ENCODE measurements at places on chromosomes 3 and 15.
A peak's percentile ranks its signal among the peaks of the same experiment; 100 is the strongest.

- DNase-seq = peak; percentile 16
Observed at GRCh38 chr3:184786280-184786941, 25.6 kb upstream of the VPS8 start.

- DNase-seq = no peak
Observed at GRCh38 chr3:155491696-155492095, 198.2 kb upstream of the STRIT1 start.

- no peak for DNase-seq
Observed at GRCh38 chr15:67133738-67134066, 68.3 kb downstream of the SMAD3 start.

- DNase-seq = no peak
Observed at GRCh38 chr15:68494573-68495110, 62.7 kb upstream of the ITGA11 start.

- DNase-seq = no peak
Observed at GRCh38 chr3:125072301-125072700, 16.5 kb upstream of the HEG1 start.

DNA sequence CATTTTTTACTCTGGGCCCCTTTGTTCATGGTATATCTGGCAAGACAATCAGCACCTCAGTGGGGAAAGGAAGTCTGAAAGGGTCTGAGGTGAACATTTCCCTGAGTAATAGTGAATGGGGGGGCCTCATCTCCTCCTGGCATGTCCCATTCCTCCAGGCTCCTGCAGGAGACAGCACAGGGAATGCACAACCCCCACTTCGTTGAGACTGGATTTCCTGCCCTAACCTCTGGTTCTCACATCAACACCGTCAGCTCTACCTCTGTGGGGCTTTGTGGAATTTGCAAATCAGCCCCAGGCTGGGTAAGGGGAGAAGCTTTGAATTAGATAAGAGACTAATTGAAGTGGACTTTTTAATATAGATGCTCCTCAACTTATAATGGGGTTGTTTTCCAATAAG lies 168.3 kb upstream of the TRIM42 start:
- DNase-seq = no peak

GRCh38 chr3:53602866-53603265 lies 108.5 kb downstream of the CACNA1D start:
- no peak for DNase-seq

DNA sequence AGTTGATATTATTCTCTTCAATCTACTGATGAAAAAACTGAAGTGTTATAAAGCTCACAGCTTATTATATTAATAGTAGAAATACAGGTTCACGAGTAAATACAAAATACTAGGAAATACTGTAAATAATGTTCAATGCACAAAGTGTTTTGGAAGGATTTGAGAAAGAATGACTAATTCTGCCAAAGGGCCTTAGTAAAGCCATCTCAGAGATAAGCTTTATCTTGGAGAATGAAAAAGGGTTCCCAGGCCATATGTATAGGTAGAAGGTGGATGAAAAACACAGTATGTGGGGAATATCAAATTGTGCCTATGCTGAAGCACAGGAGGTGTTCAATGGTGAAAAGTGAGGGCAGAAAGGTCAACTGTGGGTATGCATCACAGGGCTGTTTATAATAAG lies 123.5 kb downstream of the CMSS1 start:
- DNase-seq = no peak

GRCh38 chr3:41853540-41854196 lies 108.2 kb downstream of the ULK4 start:
- DNase-seq = no peak

DNA sequence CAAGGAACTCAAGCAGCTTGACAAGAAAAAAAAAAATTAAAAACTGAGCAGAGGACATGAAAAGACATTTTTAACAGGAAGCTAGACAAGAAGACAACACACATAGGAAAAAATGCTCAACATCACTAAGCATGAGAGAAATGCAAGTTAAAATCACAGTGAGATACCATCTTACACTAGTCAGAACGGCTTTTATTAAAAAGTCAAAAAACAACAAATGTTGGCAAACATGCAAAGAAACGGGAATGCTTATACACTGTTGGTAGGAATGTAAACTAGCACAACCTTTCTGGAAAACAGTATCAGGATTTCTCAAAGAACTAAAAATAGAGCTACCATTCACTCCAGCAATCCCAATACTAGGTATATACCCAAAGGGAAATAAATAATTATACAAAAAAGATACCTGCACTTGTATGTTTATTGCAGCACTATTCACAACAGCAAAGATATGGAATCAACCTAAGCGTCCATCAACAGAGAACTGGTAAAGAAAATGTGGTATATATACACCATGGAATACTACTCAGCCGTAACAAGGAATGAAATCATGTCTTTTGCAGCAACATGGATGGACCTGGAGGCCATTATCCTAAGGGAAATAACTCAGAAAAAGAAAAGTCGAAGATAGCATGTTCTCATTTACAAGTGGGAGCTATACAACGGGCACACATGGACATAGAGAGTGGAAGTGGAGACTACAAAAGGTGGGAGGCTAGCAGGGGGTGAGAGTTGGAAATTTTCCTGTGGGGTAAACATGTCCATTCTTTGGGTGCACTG lies 5.2 kb downstream of the GOLIM4 start:
- DNase-seq = no peak

- no peak for DNase-seq
Observed at GRCh38 chr3:167445491-167445890, 28.4 kb downstream of the SERPINI2 start.

- DNase-seq = no peak
Observed at GRCh38 chr3:107822308-107822707, 268.5 kb downstream of the CD47 start.

DNA sequence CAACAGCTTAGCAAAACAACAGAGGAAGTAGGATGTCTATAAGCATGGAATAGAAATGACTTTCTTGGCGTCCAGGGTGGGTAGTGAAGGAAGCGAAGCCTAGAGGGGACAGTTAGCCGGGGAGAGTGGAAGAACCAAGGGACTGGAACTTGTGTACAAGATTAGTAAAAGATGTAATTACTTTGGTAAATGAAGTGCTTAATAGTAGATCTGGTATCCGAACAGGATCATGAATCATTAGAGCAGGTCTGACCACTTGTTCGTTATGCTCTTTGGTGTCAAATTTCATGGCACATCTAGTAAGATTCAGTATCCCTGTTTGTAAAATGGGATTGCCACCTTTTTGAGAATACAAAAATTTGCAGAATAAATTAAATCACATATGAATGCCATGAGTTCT lies 112.5 kb upstream of the MLF1 start:
- no peak for DNase-seq

Measured in activated naive CD4-positive, alpha-beta T cell treated with anti-CD3 and anti-CD28 coated beads, Interleukin-2, amount 50 U/mL, for 72 hours (primary cell).